Smooth muscle cell of the pulmonary artery (primary cell): ENCODE measurements at places on chromosomes 11 and 22. TPM values are rescaled to one million over a fixed set of nuclear protein-coding genes. Genes with fewer than 3 reads are reported as not detected.

NPTXR gene
- total RNA-seq: 4.7 and 7.8 TPM in 2 replicates

C11orf16 gene
- total RNA-seq: not detected in 2 replicates

RASD2 gene
- 0.65 and 2.7 TPM in 2 replicates for total RNA-seq

LINC01488 gene
- not detected in 2 replicates for total RNA-seq

C11orf91 gene
- total RNA-seq: 0.17 and 0.26 TPM in 2 replicates

RASSF10 gene
- 0.23 TPM in 1 of 2 replicates, not detected in the other for total RNA-seq

CBLIF gene
- total RNA-seq: not detected in 2 replicates

NCAPD3 gene
- total RNA-seq: 15.2 and 16.7 TPM in 2 replicates

FAM83F gene
- total RNA-seq: under 0.01 TPM in 1 of 2 replicates, not detected in the other

FOSL1 gene
- total RNA-seq: 9.8 and 26.0 TPM in 2 replicates

OR52N4 gene
- not detected in 2 replicates for total RNA-seq

CASP12 gene
- total RNA-seq: not detected in 2 replicates

HORMAD2 gene
- not detected in 2 replicates for total RNA-seq

OR9Q2 gene
- total RNA-seq: not detected in 2 replicates

MOGAT2 gene
- not detected in 2 replicates for total RNA-seq

MRGPRE gene
- 0.20 TPM in 1 of 2 replicates, not detected in the other for total RNA-seq

FBLN1 gene
- 150 and 215 TPM in 2 replicates for total RNA-seq

SLC22A12 gene
- total RNA-seq: not detected in 2 replicates

OR5T3 gene
- not detected in 2 replicates for total RNA-seq

UPK3A gene
- total RNA-seq: not detected in 2 replicates

ANKK1 gene
- total RNA-seq: 0.07 TPM in 1 of 2 replicates, not detected in the other

PNPLA3 gene
- total RNA-seq: 2.3 and 5.5 TPM in 2 replicates

FERMT3 gene
- 4.1 and 21.1 TPM in 2 replicates for total RNA-seq

MLC1 gene
- total RNA-seq: 0.43 and 3.6 TPM in 2 replicates

APOA1 gene
- 4.4 and 6.8 TPM in 2 replicates for total RNA-seq
